Stimulated activated CD4-positive, alpha-beta T cell treated with anti-CD3 and anti-CD28 coated beads, Interleukin-12 subunit alpha, Interleukin-12 subunit beta, amount 100 ng/mL, for 4 hours (primary cell): ENCODE measurements at places on chromosomes 12 and 14.

GRCh38 chr12:47735649-47736048 lies 10.4 kb upstream of the ENDOU start:
- no peak for DNase-seq

GRCh38 chr12:12685305-12685704 lies 10.7 kb downstream of the GPR19 start:
- DNase-seq, result no peak

- DNase-seq, result no peak
These were observed 43.8 kb upstream of the PNMA1 start for GRCh38 chr14:73757876-73758391.

DNA sequence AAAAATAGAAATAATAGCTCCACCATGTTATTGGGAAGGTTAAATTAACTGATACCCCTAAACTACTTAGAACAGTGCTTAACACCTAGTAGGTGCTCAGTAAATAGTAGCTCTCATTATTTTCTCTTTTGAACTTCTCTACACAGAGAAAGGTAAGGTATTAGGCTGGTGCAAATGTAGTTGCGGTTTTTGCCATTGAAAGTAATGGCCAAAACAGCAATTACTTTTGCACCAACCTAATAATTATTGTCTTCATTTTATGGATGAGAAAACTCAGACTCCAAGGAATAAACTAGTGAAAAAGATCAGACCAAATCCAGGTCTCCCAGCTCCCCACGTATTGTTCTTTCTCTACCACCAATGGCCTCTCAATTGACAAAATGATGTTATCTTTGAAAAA lies 157.2 kb upstream of the TMPO start:
- no peak for DNase-seq

DNA sequence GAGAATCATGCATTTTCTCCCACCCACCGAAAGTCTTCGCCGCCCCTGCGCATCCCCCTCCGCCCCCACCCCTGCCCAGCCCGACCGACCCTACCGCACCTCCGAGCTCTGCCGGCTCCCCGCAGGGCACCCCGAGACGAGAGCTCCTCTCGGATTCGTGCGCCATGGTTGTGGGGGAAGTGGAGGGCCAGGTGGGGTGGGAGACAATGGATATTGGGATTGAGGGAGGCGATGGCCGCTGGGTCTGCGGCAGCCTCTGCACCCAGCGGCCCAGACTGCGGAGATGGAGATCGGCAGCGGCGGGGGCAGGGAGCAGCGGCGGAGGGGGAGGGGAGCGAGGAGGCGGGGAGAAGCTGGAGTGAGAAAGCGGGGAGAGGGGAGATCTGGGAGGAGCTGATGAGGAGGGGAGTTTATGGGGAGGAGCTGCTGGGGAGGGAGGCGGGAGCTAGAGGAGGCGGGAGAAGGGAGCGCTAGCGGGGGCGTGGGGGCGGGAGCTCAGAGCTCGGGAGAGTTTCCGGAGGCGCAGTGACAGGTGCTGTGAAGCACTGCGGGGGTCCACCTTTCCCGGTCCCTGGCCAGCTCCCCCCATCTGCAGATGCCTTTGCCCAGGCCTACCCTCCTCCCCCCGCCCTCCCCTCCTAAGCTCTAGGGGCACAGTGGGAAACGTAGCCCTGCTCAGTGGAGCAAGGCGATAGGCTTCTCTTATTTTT lies at the start of gene SALL2:
Gene SALL2 (minus strand): TSS at position 385 of the 710 bp plus-strand sequence. CDS start 219 bp downstream, at position 166.
- peak; percentile 66 for DNase-seq

DNA sequence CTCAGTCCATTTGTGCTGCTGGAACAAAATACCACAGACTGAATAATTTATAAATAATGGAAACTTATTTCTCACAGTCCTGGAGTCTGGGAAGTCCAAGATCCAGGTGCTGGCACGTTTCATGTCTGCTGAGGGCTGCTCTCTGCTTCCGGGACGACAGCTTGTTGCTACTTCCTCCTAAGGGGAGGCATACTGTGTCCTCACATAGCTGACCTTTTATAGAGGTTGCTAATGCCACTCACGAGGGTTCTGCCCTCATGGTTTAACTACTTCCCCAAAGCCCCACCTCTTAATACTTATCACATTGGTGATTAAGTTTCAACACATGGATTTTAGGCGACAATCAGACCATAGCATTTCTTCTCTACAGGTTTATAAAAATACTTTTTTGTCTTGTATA lies 411.1 kb downstream of the NRXN3 start:
- DNase-seq, result no peak

GRCh38 chr12:120367924-120368788 lies 808 bp downstream of the MSI1 start:
- peak; percentile 45 for DNase-seq

DNA sequence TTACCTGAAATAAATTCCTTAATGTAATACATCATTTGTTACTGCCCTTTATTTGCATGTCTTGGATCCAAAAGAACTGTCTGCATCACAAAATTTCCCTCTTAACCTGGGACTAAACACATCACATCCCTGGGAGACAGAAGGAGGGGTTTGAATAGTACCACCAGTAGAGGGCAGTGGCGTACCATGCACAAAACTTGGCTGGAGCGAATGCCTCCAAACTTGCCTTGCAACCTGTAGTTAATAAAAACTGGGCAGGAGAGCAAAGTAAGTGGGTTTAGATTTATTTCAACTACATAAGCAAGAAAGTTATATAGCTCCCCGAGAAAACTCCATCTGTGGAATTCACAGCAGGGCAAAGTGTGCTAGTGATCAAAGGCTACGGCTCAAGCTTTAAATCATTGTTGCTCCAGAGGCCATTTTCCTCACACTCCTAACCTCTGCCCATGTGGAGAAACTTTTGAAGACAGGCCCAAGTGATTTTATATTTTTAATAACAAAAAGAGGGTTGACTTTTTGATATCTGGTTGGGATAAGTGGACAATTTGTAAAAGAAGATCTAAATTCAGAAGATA lies 1176.7 kb upstream of the SEL1L start:
- peak; percentile 2 for DNase-seq

DNA sequence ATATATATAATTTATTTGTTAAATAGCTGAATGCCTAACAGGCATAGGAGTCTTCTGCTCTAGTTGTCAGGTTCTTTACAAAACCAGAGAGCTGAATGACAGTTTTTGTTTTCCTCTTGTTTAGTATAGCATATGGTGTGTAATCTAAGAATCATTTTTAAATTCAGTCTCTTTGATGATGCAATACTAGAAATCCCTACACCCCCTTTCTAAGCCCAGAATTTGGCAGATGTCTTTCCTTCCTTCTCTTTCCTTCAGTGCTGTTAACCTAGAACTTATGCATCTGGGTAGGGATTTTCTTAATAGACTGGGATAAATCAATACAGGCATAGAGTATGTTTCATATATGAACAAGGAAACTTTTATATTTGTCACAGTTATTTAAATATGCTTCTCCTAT lies 198.1 kb downstream of the KCNH5 start:
- no peak for DNase-seq

GRCh38 chr14:46036099-46036498 lies 615.5 kb downstream of the RPL10L start:
- DNase-seq, result no peak

DNA sequence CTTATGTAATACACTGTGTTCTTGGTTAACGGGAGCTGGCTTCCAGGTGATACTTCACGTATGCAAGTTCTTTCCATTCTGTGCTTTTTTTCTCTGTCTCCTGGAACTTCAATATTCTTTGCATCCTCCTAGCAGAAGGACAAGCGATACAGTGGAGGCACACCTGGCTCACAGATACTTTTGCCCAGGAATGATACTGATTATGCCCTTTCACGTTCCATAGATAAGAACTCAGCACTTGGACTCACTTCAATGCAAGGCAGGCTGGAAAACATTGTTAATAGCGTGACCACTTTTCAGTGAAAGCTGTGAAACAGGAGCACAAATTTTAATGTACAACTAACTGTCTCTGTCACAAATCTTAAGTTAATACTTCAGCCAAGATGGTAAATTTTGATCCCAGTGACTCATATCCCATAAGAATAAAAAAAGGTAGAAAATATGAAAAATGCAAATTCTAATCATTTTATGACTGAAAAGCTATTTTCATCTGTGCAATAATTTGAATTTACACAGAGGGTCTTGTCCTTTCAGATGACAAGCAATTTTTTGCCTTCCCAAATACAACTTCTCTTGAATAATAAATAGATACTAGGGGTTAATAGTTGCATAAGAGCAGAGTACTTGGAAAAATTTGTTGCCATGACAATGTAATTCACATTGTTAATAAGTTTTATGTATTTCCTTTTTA lies 919.0 kb downstream of the GALC start:
- DNase-seq, result no peak

- DNase-seq, result no peak
These were observed 8.2 kb downstream of the TCP11L2 start for GRCh38 chr12:106310687-106311086.

- no peak for DNase-seq
These were observed 11.3 kb upstream of the FAM222A start for GRCh38 chr12:109702111-109702841.

- DNase-seq, result no peak
These were observed 23.8 kb upstream of the PYROXD1 start for GRCh38 chr12:21413369-21414277.

DNA sequence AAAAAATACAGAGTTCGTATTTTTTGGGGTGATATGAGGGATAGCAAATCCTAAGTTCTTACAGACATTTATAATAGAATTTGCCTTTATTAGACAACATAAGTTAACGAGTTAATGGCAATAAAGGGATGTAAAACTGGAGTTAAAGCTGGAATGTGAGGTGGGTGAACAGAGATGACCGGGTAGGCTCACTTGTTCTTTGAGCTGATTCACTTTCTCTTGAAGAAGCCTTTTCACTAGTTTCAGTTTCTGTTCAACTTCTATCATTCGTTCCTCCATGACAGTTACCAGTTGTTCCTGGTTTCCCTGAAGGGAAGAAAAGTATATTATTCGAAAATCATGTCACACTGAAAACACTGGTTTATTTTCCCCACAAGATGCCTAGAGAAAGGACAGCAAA lies 57.7 kb upstream of the SAV1 start:
- no peak for DNase-seq

DNA sequence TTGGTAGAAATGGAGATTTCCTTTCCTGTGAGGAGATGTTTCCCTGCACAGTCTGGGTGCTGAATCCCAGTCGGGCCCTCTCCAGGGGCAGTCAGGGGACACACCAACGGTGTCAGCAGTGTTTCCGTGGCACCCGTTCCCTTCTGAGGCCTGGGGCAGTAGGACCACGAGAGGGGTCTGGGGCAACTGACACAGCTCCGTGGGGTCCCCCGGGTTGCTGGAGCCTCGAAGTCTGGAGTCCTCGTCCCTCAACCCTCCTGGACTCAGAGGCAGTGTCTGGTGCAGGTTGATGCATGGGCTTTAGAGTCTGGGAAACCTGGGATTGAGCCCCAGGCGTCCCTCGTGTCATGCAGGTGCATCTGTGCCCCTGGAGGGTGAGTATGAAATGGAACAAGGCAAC lies 327.3 kb downstream of the ADGRD1 start:
- no peak for DNase-seq

- DNase-seq, result no peak
These were observed 64.2 kb upstream of the OVCH1 start for GRCh38 chr12:29561664-29562071.

- no peak for DNase-seq
These were observed 5.4 kb downstream of the FLRT2 start for GRCh38 chr14:85535321-85535720.

DNA sequence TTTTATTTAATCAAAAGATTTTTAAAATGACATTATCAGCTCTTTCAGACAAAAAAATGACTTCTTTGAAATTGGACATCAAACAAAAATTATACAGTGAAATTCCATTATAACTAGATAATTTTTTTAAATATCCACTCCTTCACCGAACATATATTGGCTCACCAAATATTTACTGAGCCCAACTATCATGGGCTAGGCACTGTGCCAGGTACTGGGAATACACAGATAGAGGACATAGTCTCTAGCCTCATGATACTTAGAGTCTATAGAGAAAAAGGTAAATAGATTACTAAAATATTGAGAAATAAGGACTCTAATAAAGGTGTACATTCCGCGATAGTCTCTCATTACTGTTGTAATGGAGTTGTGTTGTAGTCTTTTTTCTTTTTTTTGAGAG lies 219.9 kb downstream of the SEC23A start:
- no peak for DNase-seq

- no peak for DNase-seq
These were observed 2.3 kb upstream of the ITGA5 start for GRCh38 chr12:54421175-54421878.

- DNase-seq, result no peak
These were observed 450.9 kb upstream of the TMPO start for GRCh38 chr12:98064501-98064900.

DNA sequence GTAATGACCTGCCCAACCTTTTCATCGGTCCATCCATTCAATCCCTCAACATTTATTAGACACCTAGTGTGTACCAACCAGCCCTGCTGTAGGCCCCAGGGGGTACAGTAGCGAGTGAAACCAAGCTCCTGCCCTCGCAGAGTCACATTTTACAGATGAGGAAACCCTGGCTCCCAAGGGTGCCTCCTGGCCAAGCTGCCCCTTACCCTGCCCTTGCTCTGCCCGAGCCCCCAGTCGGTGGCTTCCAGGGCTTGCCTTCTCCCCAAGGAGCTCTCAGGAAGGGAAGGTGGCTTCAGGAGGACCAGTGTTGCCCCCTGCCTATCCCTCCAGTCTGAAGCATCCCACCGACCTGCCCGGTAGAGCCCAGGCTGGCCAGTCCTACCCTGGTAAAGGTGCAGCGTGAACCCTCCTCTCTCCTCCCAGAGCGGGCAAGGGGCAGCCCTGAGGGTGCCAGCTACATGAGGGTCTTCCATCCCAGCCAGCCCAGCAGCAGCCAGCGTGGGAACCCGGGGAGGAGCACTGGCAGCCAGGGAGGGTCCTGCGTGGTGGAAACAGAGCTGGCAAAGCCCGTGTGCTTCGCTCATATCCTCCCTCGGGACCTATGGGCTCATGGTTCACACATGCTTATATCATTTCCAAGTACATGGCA lies 670 bp upstream of the BEGAIN start:
- no peak for DNase-seq

DNA sequence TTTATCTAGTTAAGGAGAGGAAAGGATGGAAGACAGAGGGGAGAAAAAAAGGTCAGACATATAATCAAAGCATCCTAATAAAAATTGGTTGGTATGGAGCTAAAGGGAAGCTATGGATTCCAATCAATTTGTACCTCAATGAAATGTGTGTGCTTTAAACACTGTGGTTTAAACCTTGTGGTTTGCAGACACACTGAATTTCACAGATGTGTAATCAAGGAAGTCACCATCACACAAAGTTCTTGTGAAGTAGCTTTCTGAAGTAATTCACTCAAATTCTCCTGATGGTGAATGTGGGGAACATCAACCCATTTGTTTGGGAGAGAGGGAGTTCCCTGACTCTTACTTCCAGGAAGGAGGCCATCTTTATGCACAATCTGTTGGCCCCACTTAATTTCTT lies 243.3 kb upstream of the KRR1 start:
- no peak for DNase-seq

- peak; percentile 25 for DNase-seq
These were observed 430 bp downstream of the SLC41A2 start for GRCh38 chr12:104957719-104958000.

DNA sequence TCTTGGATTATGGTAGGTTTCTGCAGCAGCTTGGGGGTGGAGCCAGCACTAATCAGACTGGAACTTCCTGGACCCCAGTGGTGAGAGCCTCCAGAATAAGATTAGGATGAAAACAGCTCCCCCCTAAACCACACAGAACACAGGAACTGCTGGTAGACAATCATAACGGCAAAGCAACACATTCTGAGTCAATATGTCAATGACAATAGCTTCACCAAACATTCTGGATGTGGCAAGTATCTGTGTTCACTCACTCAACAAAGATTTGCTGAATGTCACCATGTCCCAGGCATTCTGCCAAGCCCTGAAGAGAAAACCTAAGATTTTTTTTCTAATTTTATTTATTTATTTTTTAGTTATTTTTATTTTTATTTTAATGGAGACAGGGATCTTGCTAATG lies 65.2 kb downstream of the LRRC74A start:
- no peak for DNase-seq

GRCh38 chr12:98228683-98229539 lies 286.5 kb upstream of the TMPO start:
- DNase-seq, result no peak
